CD4-positive, alpha-beta T cell treated with Interleukin-6 for 4 hours (primary cell): ENCODE measurements at places on chromosomes 7 and 10.

DNA sequence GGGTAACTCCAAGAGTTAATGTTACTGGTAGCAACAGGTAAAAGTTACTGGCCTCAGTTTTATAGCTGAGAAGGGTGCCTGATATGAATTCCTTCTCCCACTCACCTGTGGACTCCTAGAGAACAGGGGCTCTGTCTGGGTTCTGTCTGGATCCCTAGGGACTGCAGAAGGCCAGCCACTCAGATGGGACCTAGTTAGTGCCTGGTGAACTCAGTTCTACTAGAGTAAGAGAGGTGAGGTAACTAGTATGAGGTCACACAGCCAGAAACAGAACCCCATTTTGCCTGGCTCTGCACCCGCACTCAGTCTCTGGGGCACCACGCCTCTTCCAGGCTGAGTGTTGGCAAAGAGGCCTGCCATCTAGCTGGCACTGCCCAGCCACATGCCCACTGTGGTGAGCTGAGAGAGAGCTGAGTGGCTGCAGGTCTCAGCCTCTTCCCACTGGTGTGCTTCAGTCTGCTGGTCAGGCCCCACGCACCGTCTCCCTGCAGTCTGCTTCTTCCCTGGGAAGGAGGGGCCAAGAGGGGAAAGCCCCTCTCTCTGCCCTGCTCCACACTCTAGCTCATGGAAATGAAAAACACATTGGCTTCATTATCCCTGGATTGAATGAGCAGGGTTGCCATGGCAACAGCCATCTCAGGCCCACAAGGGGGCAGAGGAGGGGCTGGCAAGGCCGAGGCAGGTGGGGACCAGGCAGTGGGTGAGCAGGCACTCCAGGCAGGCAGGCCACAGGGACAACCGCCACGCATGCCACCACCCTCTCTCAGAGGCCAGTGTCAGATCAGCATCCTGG is 110.6 kb downstream of the ZMIZ1 start:
- no peak for DNase-seq

DNA sequence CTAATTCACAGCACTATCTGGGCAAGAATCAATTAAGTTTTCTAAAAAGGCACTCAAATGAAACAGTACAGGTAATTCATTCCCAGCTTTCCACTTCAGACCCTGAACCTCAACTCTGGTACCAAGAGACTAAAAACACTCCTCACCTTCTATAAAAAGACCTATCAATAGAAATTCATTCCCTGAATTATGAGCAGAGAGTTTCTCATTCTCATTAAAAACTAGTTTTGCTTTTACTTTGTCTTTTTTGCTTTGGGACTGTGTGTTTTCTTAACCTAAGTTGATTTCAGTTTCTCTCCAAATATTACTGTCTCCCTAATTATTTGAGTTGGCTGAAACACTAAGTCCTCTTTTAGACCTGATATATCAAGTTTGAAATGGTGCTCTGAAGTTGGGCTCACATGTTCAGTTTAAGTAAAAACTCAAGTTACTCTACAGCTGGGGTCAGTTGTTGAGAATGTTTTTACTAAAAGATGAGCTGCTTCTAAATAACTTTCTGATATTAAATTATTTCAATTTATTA is 189.5 kb downstream of the JAZF1 start:
- no peak for DNase-seq

GRCh38 chr10:19904202-19904661 is 88.0 kb downstream of the PLXDC2 start:
- no peak for DNase-seq

DNA sequence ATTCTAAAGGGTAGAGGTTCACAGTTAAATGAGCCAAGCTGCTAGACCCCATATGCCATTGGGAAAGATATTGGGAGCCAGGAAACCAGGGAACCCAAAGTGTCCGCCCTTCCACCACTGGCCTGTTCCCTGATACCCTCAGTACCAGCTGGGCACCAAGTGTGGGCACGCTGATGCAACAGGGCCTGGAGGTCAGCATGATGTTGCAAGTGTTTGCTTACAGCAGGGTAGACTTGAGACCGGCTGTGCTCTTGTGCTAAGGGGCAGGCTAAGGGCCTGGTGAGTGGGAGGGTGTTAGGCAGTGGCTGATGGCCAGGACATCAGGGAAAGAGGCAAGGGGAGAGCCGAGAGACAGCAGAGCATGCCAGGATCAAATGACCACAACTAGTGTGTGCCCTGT is 21.0 kb upstream of the MYL7 start:
- DNase-seq: no peak

GRCh38 chr10:74927701-74928100 is 101.3 kb downstream of the KAT6B start:
- no peak for DNase-seq

GRCh38 chr10:124707551-124707950 is 36.6 kb downstream of the FAM53B start:
- DNase-seq: no peak
